ENCODE measurements at places on chromosomes 12 and 14. TPM values are rescaled to one million over a fixed set of nuclear protein-coding genes. Genes with fewer than 3 reads are reported as not detected.

PYGL gene
- total RNA-seq = 64.0 TPM

DNA sequence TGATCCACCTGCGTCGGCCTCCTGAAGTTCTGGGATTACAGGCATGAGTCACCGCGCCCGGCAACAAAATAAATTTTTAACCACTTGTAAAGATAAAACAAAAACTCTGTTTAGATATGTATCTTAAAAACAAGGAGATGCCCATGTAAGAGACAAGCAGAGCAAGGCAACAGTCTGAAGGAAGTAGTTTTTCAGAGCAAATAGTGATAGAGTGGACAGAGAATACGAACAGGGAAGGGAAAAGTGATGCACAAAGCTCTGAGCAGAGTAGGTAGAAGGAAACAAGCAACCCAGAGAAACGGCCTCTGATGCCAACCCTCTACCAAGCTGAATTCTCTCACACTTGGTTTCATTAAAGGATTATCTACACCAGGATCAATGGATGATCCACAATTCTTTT is 24.8 kb upstream of the CDKL1 start:
- no peak overlapping the region for H3K27ac ChIP-seq
- no peak for DNase-seq
- no peaks in the 10 kb centered on the region for H3K27me3 ChIP-seq
- H3K36me3 ChIP-seq = peaks cover 10% of the 10 kb centered on the region

GRCh38 chr14:94738751-94739150 is 31.2 kb downstream of the GSC start:
- DNase-seq = no peak
- no peaks in the 10 kb centered on the region for H3K27me3 ChIP-seq
- H3K27ac ChIP-seq = no peak overlapping the region
- no peaks in the 10 kb centered on the region for H3K36me3 ChIP-seq

- no peak for DNase-seq
- no peak overlapping the region for H3K4me3 ChIP-seq
- no peaks in the 10 kb centered on the region for H3K27me3 ChIP-seq
- no peak overlapping the region for H3K27ac ChIP-seq
- H3K36me3 ChIP-seq = no peaks in the 10 kb centered on the region
- no peaks in the 10 kb centered on the region for H3K4me1 ChIP-seq
Measured at GRCh38 chr14:54424479-54424901, 16.7 kb downstream of the CNIH1 start.

GRCh38 chr14:104870368-104871144 is 5.5 kb downstream of the CEP170B start:
- DNase-seq = no peak
- H3K36me3 ChIP-seq = no peaks in the 10 kb centered on the region
- H3K4me1 ChIP-seq = peaks cover 26% of the 10 kb centered on the region
- H3K27ac ChIP-seq = no peak overlapping the region

- no peak overlapping the region for H3K4me3 ChIP-seq
- no peak overlapping the region for H3K27ac ChIP-seq
- H3K36me3 ChIP-seq = no peaks in the 10 kb centered on the region
- no peak for DNase-seq
- no peaks in the 10 kb centered on the region for H3K4me1 ChIP-seq
Measured at GRCh38 chr12:28500373-28501024, 310.2 kb downstream of the CCDC91 start.

DNA sequence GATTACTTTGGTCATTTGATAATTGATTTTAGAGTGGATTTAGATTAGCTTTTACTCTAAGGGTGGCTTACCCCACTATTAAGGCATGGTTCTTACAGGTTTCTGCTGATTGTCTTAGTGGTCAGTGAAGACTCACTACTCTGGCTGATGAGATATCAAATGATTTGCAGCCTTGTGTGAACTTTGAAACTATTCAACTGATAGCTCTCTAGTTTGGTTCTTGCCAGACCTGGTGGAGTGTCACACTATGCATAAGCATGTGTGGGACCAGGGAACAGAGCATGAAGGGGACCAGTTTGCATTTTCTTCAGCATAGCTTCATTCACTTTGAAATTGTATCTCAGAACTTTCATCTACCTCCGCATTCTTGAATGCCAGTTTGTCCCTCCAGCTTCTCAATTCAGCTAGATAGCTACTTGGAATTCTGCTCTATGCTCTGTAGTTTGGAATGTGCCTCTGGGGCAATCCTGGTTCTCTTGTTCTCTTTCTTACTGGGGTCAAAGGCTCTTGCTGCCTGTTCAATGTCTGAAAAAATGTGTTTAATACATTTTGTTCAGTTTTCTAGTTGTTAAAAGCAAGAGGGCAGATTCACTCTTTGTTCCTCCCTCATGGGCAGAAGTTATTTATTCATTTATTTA is 12.7 kb downstream of the SCYL2 start:
- H3K4me1 ChIP-seq = no peaks in the 10 kb centered on the region
- H3K27me3 ChIP-seq = no peaks in the 10 kb centered on the region
- no peak overlapping the region for H3K4me3 ChIP-seq
- H3K36me3 ChIP-seq = no peaks in the 10 kb centered on the region
- H3K27ac ChIP-seq = no peak overlapping the region
- DNase-seq = no peak

Measured in tibial nerve (tissue), 4 donors.